ENCODE measurements at places on chromosomes 13 and 19. TPM values are rescaled to one million over a fixed set of nuclear protein-coding genes. Genes with fewer than 3 reads are reported as not detected.
A peak's percentile ranks its signal among the peaks of the same experiment; 100 is the strongest.

DNA sequence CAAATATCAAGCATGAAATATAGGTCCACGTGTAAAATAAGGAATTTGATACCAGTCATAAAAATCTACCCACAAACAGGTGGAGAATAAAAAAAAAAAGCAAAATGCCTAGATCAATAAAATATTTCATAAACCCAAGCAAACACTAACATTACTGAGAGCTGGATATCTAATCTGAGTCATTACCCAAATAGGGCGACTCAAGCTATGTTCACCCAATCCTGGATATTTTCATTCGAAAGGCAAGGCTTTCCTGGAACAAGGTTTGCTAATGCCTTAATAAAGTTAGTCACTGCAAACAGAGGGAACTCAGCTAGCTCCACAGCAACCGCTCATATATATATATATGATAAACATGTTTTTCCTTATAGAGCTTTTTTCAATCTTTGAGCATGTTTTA, 33.5 kb upstream of the TM9SF2 start:
- no peak for DNase-seq

- DNase-seq = peak; percentile 97
Measured at GRCh38 chr19:19860756-19861390, 4.8 kb upstream of the ZNF253 start.

GRCh38 chr13:20353973-20354372, 121.9 kb upstream of the GJB6 start:
- DNase-seq = no peak

The ZNF607 gene
- total RNA-seq = 12.3 TPM

The SIRT2 gene
- 277 TPM for total RNA-seq

DNA sequence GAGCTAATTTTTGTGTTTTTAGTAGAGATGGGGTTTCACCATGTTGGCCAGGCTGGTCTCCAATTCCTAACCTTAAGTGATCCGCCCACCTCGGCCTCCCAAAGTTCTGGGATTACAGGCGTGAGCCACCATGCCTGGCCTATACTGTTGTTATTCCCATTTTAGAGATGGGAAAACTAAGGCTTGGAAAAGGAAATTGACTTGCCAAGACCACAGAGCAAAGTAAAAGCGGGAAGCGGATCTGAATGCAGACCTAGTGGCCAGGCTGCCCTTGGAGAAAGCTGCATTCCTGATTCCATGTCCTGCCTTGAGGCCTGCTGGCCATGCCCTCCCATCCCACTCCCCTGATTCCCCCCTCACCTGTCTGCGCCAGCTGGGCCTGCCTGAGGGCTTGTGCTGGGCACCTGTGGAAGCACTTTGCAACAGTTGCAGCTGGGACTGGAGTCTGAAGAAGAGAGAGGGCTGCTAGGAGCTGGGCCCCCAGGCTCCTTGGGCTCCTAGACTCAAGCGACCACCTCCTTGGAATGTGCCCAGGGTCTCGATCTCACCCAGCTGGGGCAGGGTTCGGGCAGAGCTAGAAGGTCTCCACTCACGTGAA, 5.7 kb downstream of the PALM3 start:
- no peak for DNase-seq

DNA sequence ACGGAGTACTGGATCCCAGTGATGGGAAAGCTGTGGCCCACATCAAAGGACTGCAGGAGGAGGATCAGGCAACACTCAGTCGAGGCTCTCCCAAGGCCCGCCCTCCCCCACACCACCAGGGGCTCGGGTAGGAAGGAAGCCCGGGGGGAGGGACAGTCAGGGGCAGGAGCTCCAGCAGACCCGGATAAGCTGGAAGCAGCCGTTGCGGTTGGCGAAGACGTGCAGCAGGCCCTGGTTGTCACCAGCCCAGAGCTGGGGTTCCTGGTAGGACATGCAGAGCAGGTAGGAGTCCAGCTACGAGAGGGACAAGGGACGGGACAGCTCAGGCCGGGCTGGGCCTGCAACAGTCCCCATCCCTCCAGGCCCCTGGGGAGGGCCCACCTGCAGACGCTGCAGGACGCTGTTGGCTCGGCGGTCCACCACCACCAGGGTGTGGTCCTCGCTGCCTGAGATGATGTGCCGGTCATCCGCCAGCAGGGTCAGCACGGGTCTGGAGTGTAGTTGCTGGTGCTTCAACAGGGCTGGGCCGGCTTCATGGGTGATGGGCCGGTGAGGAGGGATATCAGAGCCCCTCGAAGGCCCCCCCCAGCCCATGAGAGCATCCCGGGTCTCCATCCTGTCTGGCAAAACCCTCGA, 1.9 kb downstream of the GNG14 start:
- no peak for DNase-seq

The KANK3 gene
- 4.3 TPM for total RNA-seq
